ENCODE measurements at places on chromosomes 16 and 17.

- no peak for DNase-seq
These were observed 679.7 kb upstream of the SOX9 start for GRCh38 chr17:71441098-71441497.

DNA sequence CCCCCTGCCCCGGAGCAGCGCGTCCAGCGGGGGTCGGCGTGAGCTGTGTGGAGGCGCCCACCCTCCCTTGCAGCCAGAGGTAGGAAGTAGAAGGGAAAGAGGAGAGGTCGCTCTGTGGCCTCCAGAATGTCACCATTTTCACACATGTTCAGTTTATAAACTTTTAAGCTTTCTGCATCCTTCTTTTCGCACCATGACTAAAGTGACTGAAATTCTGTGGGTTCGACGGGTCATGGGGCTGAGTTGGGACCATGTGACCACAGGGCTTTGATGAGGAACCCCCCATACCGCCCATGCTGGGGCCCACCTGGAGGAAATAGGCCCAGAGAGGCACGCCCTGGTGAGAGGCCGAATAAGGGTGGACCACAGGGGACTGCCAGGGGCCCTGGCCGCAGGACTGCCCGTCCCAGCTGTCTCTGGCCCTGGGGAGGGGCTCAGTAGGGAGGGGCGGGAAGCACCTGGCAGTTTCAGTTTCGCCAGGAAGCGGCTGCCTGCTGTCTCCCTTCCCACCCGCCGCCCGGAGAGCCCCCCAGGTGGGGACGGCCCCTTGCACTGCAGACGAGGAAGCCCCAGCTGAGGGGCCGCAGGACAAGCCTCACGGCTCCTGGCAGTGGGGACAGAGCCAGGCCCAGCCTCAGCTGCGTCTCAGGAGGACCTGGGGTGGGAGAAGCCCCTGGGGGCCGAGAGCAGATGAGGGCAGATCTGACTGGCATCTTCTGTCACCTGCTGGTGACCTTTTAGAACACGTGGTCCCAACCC, 9.0 kb downstream of the CBFA2T3 start:
- no peak for DNase-seq

GRCh38 chr17:63349478-63350000, 96.6 kb downstream of the CYB561 start:
- DNase-seq = no peak

DNA sequence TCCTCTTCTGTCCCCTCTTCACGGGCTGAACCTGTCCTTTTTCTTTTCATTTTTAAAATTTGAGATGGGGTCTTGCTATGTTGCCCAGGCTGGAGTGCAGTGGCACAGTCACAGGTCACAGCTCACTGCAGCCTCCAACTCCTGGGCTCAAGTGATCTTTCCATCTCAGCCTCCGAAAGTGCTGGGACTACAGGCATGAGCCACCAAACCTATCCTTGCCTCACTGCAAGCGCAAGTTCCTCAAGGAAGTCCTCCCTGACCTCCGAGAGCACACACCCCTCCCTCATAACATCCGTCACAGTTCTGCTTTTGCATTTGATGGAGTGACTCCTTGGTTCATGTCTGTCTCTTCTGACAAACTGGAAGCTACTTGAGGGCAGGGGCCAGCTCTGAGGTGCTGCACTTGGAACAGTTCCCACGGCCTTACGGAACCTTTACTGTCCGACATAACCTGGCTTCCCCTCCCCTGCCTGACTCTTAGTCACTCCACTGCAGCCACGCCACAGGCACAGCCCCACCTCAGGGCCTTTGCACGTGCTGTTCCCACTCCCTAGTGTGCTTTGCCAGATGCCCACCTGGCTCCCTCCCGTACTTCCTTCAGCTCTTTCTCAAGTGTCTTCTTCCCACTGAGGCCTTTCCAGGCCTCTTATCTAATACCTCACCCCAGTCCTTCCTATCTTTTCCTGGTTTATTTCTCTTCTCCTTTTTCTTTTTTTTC, 4.4 kb downstream of the TBX6 start:
- DNase-seq = no peak

All from upper lobe of right lung (tissue), 1 donor.